ENCODE measurements at places on chromosomes 5 and 9.

GRCh38 chr5:144276034-144276822 lies 105.6 kb downstream of the KCTD16 start:
- no peak for DNase-seq

DNA sequence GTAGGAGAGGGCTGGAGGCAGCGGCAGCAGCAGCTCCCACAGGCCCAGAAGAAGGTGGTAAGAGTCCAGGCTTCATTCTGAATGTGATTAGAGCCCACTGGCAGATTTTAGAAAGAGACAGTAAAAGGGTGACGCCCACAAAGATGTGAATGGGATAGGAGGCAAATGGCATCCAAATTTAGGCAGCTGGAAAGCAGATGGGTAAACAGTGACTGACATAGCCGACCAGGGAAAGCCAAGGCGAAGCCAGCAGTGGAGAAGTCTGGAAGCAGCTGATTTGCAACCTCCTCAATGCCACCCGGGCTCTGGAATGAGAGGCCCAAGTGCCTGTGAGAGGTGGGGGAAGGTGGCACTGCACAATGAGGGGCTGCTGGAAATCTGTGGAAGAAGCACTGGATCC lies 103.3 kb downstream of the C5orf15 start:
- DNase-seq = no peak

GRCh38 chr5:126044111-126044668 lies 379.0 kb upstream of the GRAMD2B start:
- DNase-seq = no peak

DNA sequence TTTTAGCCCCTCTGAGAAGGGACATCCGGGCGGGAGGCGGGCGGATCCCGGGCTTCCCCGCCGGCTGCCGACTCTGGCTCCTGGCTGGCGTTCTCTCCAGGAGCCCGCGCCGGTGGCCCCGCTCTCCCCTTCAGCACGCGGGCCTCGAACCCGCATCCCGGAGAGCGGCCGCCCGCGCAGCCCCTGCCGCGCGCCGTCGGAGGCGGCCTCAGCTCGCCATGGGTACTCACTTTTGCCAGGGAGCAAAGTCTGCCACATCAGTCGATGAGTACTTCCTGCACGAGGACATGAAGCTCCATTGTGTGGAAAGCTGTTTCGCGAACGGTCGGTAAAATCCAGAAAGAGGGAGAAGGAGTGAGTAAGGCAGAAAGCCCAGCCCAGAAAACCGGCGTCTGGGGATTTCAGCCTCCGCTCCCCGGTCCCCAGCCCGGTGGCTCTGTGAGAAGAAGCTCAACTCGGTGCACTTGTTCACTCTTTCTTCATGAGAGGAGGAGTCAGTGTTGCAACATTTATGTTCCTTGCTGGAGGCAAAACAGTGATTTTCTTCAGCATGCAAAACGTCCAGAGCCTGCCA lies at the start of gene PRLR:
PRLR (minus strand) TSS at position 450 of the 574 bp plus-strand sequence. CDS start 140,867 bp downstream, outside the sequence.
- no peak for DNase-seq

Measured in activated CD8-positive, alpha-beta memory T cell treated with anti-CD3 and anti-CD28 coated beads for 24 hours (primary cell).